ENCODE measurements at places on chromosomes 4 and X. TPM values are rescaled to one million over a fixed set of nuclear protein-coding genes. Genes with fewer than 3 reads are reported as not detected.

GRCh38 chr4:182554736-182555135 is 311.5 kb downstream of the TENM3 start:
- DNase-seq = no peak

DNA sequence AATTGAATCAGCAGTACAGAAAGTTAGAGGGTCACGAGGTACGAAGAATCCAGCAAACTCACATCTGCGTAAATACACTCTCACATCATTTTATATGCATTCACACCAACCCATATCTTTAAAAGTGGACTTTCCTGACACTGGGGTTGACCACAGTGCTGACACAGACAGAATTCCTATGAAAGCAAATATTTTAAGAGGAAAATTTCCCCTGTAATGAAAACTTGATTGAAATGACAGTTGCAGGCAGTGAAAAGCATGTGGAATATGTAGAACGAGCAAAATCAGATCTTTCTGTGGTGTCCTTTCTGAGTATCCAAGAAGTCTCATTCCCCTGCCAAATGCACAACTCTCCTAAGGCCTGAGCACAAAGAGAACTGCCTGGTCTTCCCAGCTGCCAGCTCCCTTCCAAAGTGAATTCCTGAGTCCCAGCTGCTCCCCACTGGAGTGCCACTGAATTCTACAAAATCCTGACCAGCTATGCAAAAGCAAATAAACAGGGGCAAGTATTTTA is 50.5 kb upstream of the FAM9C start:
- no peak for DNase-seq

DNA sequence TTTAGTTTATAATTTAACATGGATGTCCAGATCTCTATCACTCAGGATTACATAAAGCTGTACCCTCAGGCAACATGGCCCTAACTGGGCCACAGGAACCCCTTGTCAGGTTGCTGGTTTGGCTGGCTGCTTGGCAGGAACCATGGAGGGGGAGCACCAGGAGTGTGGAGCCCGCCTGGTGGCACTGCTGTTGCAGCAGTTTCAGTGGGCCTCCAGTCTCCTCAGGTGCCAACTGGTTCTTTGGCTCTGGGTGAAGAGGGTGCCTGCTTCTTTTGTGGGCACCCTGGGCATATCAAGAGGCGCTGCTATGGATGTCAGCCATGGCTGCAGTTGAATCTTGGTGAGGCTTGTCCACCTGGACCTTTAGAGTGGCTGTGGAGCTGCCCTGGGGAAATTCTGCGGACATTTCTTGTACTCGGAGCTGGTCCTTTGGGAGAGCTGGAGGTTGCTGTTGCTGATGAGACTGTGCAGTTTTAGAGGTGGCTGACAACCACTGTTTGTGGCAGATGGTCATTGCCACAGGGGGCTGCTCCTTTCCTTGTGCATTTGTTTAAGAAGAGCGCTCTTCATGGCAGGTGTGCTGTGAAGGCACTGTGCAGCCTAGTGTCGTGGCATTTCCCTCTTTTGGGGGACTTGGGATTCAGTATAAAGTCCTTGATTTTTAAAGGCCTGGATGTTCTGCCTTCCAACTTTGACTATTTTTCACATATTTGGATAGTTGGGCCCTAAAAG is 10.3 kb upstream of the SMIM14 start:
- no peak for DNase-seq

- no peak for DNase-seq
These were observed 8.1 kb upstream of the MRPL1 start for GRCh38 chr4:77854431-77855111.

DNA sequence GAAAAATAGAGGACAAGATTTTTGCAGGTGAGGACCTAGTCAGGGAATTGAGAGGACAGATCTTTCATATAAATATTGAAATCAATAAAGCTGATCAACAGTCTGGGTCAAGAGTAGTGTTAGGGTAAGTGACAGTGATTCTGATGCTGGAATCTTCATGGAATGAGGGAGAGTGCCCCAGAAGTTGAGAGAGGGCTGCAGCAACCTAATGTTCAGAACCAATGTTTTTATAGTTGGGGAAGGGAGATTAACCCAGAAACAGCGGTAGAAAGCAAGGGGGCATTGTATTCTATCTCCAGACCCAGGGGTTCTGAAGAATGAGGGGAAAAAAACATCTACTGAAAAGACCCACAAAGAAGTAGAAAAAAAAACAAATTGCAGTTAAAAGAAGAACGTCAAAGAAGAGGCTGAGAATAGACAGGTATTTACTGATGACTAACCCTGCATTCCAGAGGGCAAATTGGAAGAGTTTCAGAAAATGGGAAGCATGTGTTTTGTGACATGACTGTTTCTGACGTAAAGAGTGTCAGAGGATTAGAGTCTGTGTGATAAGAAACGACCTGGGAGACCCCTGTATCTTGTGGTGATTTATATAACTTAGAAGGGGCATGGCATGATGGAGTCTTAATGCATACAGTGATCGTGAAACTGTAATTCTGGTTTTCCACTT is 819.6 kb upstream of the EPHA5 start:
- no peak for DNase-seq

DNA sequence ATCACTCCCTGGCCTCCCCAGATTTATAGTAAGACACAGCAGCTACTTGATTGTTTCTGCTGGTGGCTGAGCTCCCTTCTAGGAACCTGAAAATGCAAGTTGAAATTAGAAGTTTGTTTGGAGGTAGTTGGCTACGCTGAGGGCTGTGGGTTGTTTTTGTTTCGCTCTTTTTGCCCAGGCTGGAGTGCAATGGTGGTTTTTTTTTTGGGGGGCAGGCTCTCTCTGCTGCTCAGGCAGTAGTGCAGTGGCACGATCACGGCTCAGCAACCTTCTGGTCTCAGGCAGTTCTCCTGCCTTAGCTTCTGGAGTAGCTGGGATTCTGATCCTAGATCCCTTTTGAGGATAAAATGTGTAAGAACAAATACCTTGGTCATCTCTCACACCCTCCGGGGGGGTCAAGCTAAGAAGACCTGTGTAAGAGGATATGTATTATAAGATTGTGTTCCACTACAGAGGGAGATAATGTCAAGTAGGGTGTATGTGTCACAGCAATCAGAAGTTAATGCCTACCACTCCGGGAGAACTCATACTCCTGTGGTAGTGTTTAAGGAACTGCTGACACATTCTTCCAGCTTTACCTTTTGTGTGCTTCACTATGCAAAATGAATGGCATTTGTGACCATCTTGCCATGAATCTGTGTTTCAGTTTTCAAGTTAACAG is 9.7 kb downstream of the JADE1 start:
- no peak for DNase-seq

DNA sequence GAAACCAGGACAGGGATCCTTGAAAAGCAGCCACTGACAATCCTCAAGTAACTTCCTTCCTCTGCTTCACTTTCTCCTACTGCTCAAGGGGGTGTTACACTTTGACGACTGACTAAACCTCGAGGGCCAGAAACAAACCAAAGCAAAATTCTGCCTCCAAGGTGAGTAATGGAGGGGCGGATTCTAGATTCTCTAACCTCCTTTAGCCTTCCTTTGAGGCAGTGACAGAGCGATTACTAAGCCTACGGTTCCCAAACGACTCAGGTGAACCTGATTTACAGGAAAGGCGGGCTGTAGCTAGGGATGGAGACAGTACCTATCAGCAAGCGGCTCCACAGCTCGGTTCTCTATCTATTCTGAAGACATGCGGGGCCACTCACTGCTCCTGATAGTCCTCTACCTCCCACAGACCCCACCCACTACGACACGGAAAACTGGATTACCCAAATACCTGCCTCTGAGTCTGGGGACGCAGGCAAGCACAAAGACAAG is 487 bp downstream of the TBCK start:
- DNase-seq = no peak

GRCh38 chrX:34371754-34372153 is 239.6 kb upstream of the FAM47A start:
- no peak for DNase-seq

The F11 gene
- total RNA-seq = not detected

The ANXA3 gene
- 43.9 TPM for total RNA-seq

The PNMA3 gene
- 7.4 TPM for total RNA-seq

The HMGN5 gene
- 7.4 TPM for total RNA-seq

The RNF150 gene
- 10.8 TPM for total RNA-seq

The GASK1B gene
- total RNA-seq = 4.4 TPM

The GLUD2 gene
- total RNA-seq = 3.6 TPM

All from endodermal cell (in vitro differentiated cells).